ENCODE measurements at places on chromosomes 2 and 18.

DNA sequence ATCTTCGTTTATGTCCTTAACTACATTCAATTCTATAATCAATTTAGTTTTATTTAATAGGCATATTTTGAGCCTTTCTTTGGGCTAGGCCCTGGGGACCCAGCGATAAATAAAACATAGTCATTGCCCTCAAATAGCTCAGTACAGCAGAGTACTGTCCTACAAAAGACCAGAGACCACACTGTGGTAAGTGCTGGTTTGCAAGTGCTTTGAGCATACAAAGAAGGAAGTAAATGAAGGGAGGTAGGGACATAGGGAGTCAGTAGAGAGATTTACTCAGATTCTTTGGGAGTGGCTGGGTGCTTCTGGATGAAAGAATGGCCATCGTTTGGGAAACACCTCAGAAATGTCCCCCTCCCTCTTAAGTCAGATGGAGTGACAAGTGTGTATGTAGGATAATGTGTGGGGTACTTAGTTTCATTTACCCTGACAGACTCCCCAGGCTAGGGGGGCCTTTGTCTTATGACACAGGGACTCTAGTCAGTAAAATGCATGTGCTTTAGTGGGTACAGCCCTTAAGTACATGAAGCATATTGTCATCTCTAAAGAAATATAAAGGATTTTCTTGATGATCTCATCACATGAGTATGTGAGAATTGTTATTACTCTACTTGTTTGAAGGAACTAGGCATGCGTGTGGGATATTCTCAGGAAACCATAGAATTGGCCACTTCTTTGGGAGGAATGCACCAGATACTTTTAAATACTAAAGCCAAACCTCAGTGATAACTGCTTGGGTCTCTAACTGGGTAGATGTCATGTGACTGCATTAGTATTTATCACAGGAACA lies 35.1 kb downstream of the MAPRE2 start:
- DNase-seq = no peak

DNA sequence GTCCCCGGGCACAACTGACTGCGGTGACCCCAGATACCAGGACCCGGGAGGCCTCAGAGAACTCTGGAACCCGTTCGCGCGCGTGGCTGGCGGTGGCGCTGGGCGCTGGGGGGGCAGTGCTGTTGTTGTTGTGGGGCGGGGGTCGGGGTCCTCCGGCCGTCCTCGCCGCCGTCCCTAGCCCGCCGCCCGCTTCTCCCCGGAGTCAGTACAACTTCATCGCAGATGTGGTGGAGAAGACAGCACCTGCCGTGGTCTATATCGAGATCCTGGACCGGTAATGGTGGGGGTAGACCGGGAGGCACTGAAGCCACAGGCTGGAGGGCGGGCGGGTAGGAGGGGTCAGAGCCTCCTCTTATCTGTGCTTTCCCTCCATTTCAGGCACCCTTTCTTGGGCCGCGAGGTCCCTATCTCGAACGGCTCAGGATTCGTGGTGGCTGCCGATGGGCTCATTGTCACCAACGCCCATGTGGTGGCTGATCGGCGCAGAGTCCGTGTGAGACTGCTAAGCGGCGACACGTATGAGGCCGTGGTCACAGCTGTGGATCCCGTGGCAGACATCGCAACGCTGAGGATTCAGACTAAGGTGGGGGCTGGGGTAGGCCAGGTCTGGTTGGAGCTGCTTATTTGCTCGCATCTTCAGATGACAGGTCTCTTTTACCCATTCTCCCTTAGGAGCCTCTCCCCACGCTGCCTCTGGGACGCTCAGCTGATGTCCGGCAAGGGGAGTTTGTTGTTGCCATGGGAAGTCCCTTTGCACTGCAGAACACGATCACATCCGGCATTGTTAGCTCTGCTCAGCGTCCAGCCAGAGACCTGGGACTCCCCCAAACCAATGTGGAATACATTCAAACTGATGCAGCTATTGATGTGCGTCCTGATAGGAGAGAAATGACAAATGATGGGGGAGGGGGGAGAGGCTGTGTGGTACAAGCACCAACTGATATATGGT lies 780 bp downstream of the HTRA2 start:
- DNase-seq = peak; percentile 27

GRCh38 chr2:50181212-50181611 lies 850.7 kb downstream of the NRXN1 start:
- no peak for DNase-seq

GRCh38 chr2:77185052-77185451 lies 337.1 kb downstream of the LRRTM4 start:
- no peak for DNase-seq

GRCh38 chr18:6452194-6452593 lies 37.5 kb upstream of the L3MBTL4 start:
- no peak for DNase-seq

DNA sequence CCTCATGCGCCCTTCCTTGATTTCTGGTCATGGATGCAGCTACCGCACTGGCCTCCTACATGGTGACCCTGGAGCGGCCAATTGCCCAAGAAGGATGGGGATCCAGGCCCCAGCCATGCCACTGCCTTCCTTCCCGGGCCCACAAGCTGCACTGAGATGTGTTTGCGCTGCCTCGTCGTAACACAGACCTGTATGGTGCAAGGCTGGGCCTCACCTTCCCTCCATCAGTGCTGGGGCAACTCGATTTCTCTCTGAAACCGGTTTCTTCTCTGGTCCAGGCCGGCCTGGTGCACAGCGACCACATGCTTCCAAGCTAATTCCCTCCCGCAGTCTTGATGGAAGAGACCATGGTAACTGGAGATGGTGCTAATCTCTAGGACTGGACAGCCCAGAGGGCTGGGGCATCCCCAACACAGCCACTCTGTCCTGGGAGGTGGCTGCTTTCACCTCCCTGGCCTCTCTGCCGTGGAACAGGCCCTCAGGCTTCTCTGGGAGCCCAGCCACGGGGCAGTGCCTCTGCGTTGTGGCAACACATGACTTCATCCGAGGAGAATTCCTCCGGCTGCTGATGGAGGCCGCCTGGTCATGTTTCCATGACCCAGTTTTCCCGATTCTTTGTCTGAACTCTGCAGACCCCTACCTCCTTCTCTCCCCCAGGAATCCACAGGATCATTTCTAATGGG lies 184.2 kb downstream of the GLI2 start:
- no peak for DNase-seq

- no peak for DNase-seq
Measured at GRCh38 chr18:67875944-67876343, 359.4 kb upstream of the DSEL start.

- no peak for DNase-seq
Measured at GRCh38 chr2:135130751-135131150, 78.7 kb downstream of the RAB3GAP1 start.

DNA sequence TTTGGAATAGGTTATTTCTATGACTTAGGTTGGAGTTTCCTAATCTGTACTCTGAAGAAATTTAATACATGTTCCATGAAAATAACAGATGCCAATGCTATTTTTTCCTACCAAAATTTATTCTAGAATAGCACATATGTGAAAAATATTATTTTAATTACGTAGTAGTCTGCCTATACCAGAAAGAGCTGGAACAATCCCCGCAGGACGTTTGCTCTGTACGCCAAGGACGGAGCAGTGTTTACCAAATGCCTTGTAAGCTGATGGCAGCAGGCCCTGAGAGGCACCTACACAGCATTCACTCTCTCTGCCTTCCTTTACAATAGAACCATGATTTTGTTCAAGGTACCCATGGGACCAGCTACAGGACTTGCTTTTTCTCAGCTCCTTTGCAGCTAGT lies 16.8 kb upstream of the SLC1A4 start:
- DNase-seq = no peak

GRCh38 chr2:158113741-158114295 lies 12.1 kb downstream of the UPP2 start:
- DNase-seq = no peak

- no peak for DNase-seq
Measured at GRCh38 chr2:71891719-71892422, 255.8 kb downstream of the CYP26B1 start.
